ENCODE measurements at places on chromosomes 2 and 18. TPM values are rescaled to one million over a fixed set of nuclear protein-coding genes. Genes with fewer than 3 reads are reported as not detected.

DNA sequence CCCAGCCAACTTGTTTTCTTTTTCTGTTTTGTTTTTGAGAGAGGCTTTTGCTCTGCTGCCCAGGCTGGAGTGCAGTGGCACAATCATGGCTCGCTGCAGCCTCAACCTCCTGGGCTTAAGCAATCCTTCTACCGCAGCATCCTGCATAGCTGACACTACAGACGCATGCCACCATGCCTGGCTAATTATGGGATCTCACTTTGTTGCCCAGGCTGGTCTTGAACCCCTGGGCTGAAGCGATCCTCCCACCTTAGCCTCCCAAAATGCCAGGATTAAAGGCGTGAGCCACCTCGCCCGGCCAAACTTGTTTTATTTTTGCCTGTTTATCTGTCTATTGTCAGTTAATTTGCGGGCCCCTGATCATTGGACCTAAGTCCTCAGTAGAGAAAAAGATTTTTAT lies 61.6 kb upstream of the MSH6 start:
- ATAC-seq: no peak

GRCh38 chr2:12858786-12859185 lies 142.1 kb downstream of the TRIB2 start:
- no peak for ATAC-seq

DNA sequence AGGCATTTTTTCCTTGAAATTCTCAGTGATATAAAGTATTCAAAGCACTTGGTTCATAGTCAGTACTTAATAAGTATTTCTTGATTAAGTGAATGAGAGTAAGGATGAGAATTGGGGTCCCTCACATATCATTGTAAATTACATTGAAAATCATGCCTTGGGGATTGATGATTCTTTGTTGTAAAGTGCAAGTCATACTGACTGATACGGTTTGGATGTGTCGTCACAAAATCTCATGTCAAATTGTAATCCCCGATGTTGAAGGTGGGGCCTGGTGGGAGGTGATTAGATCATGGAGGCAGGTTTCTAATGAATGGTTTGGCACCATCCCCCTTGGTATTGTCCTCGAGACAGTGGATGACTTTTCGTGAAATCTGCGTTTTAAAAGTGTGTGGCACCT lies 385.9 kb downstream of the DLGAP1 start:
- ATAC-seq: no peak

- ATAC-seq: peak; percentile 23
Measured at GRCh38 chr18:79955302-79956075, 4.0 kb upstream of the SLC66A2 start.

DNA sequence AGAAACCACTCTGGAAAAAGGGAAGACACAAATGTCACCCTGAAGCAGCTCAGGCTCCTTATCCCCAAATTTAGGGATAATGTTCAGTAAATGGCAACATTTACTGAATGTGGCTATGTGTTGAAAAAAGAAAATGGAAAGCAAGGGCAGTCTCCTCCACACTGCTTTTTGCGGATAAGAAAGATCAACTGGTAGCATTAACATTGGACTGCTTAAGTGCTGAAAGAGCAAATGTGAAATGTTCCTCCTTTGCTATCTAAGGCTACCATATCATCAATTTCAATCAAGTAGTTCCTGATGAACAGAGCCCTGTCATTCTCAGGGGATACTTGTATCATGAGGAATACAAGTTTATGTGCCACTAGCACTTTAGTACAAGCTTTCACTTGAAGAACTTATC lies 12.5 kb downstream of the FBXO11 start:
- ATAC-seq: no peak

The DSC2 gene
- total RNA-seq: not detected

DNA sequence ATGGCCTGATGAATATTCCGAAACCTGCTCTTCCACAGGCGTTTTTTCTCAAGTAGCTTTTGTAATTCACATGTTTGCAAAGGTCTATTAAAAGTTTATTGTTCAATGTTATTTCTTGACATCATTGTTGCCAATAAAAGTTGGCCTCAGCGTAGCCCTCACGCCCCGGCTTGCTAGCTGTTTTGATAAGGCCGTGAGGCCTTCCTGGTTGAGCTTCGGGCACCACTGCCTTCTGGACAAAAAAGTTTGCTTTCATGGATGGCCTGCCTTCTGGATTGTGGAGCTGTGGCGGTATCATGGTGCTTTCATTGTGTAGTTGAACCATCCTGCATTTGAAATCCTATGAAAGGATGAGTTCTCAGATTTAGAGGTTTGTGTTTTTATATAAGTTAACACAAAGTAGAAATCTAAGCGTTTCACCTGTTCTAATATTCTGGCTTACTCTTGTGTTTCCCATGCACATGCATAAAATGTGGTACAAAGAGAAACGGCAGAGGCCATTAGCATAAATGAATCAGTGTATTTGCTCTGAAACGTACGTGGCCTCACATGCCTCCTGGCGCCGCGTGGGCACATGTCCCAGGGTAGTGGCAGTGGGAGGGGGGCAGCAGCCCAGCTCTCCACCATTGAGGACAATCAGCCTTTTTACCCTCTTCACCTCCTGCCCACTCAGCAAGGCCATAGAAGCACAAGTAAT lies 134.5 kb downstream of the NCK2 start:
- peak; percentile 43 for ATAC-seq

The TCF23 gene
- not detected for total RNA-seq

GRCh38 chr2:178306352-178307073 lies 112.2 kb downstream of the OSBPL6 start:
- peak; percentile 59 for ATAC-seq

GRCh38 chr2:63058921-63059792 lies 8.5 kb downstream of the OTX1 start:
- no peak for ATAC-seq

DNA sequence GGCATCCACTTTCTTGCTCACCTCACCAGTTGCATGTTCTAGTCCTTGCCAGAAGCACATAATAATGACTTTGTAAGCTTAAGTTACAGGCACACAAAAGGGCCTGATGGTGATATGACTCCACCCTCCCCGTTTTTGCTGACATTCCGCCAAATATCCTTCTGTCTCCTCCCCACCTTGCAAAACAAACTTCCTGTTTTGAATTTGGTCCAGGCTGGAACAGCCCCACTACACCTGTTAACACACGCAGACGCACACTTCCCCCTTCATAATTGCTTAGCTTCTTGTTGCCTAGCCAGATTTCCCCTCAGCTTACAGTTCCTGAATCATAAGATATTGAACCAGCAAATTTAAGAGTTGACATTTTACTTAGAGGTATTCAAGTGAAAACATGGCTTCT lies at the start of gene MGAT5:
Gene MGAT5 (plus strand): TSS at position 269 of the 400 bp plus-strand sequence. CDS start 332 bp downstream, outside the sequence.
- ATAC-seq: no peak

DNA sequence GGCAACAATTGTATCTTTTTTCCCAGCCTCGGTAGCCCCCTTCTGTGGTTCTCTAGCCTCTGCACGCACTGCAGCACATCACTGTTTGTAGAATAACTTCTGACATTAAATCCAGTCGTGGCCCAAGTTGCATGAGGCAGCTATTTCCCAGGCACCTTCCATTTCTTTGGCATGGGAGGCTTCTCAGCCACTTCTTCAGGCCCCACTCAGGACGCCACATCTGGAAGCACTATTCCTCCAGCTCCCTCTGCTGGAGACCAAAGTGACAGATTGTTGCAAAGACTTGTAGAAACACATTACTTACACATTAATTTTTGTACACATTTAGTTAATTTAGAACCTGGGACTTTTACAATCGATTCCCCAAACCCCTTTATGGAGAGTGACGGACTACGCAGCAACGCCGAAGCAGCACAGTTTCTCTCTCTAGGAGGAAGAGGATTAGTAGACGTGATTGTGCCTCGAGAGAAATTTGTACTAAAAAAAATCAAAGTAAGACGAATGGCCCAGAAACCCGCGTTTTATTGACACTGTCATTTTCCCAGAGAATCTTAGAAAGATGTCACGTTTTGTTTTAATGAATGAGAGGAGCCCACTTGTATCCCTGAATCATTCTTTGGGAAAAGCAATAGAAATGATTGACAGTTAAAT lies 57.8 kb upstream of the RGPD5 start:
- ATAC-seq: no peak

The SCN7A gene
- total RNA-seq: not detected

DNA sequence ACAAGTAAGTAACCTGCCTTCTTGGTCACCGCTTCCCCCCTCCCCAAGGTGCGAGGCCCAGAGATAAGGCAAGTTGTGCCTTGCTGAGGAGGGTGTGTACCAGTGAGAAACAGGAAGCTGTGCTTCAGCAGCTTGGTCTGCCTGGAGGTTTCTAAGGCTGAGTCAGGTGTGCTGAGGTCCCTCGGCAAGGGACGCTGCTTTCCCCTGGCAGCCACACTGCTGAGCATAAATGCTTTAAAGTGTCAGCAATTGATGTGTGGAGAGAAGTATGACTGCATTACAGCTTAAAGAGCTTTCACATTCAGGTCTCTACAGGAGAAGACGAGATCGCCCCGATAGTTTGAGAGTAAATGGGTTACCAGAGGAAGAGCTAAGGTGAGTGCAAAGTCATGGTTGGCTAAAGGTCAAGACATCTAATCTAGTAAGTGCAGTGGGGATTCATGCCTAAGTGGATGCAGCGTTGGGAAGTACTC lies 86.9 kb downstream of the LIMS1 start:
- peak; percentile 93 for ATAC-seq

The KCNIP3 gene
- not detected for total RNA-seq

DNA sequence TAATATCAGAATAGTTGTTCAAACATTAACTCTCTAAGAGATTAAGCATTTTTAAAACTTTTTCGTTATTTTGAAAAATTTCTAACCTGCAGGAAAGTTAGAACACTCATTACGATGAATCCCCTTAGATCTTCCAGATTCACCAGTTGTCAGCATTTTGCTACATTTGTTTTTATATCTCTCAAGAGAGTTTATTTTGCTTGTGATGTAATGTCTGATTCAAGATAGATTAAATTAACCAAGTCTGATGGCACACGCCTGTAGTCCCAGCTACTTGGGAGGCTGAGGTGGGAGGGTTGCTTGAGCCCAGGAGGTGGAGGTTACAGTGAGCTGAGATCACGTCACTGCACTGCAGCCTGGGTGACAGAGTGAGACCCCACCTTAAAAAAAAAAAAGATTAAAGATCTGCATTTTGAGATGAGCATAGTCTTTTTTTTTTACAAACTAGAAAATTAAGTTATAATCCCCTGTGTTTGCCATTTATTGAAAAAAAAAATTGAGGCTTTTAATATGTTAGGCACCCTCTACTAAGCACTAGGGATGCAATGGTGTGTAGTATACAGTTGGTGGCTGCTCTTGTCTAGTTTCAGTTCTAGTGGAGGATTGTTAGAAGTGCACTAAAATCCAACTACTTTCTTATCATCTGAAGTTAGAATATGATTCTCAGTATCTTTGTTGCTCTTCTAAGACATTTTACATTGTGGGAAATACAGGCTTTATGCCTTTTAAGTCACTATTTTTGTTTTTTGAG lies 20.9 kb downstream of the RAB10 start:
- ATAC-seq: no peak

GRCh38 chr18:76757335-76757734 lies 65.0 kb upstream of the ZNF236 start:
- no peak for ATAC-seq

DNA sequence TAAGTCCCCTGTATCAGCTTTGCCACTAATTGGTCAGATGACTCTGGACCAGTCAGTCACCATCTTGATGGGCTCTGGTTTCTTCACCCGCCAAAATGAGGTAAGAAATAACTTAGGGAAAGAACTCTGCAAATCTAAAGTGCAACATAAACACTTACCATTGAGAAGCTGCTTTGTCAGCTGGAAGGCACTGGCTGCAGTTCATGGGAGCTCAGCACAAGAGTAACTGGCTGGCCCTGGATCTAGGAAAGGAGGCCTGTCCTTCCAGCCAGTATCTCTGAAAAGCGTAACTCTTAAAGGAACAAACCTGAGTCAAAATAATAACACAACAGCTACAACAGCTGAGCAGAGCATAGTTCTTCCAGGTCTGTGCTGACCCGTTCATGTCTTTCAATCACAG lies 123.9 kb downstream of the CACNB4 start:
- ATAC-seq: no peak

- ATAC-seq: no peak
Measured at GRCh38 chr2:9941996-9942390, 9.5 kb upstream of the GRHL1 start.

DNA sequence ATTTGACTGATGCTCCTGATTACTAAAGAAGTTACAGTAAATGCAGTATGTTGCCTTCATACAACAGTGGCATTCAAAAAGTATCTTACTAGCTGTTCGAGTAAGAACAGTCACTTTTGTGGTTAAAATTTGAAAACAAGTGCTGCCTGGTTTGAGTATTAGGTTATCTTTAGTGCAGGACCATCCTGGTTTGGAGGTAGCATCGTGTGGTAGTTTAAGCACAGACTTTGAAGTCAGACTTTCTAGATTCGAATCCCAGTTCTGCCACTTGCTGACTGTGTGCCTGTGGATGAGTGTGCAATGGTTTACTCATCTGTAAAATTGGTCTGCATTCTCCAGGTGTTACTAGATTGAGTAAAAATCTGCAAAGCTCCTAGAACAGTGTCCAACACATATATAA lies 96.8 kb downstream of the SGPP2 start:
- peak; percentile 72 for ATAC-seq

DNA sequence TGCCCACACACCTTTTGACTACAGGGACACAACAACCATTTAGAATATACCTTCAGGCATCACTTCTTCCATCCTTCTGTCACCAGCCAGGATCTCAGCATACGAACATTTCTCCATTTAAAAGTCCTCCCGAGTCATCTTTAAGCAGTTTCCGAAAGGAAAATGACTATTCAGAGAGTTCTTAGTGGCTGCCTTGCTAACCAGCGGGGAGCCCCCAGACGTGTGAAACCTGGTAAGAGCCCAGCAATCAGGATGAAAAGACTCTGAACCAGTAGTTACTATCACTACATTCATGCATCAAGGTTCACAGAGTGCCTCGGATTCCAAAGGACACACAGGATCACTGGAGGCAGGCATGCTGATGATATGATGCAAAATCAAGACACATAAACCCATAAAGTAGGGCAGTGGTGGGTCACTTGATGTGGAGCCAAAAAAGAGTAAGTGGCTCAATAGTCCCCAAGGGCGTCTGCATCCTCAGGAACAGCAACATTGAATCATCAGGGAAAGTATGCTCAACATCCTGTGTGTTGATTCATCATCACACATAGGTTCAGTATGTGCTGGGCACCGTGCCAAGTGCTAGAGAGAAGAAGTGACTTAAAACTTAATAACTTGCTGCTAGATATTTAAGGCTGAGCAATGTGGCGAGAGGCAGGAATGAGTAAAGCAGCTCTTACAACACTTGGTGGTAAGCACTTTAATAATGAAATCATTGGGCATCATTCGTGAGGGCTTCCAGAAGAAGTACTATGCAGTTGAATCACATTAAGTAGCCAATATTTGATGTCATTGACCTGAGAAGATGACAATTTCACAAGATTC lies 4.4 kb downstream of the CCL20 start:
- peak; percentile 80 for ATAC-seq

The LYG1 gene
- total RNA-seq: 0.58 TPM

- ATAC-seq: no peak
Measured at GRCh38 chr18:37450434-37451132, 115.0 kb downstream of the CELF4 start.

All from activated T-helper 17 cell treated with anti-CD3 and anti-CD28 coated beads, Interleukin-2, amount 50 U/mL, for 72 hours (primary cell).